LNCaP clone FGC (cell line): ENCODE measurements at places on chromosomes 11 and 22.

DNA sequence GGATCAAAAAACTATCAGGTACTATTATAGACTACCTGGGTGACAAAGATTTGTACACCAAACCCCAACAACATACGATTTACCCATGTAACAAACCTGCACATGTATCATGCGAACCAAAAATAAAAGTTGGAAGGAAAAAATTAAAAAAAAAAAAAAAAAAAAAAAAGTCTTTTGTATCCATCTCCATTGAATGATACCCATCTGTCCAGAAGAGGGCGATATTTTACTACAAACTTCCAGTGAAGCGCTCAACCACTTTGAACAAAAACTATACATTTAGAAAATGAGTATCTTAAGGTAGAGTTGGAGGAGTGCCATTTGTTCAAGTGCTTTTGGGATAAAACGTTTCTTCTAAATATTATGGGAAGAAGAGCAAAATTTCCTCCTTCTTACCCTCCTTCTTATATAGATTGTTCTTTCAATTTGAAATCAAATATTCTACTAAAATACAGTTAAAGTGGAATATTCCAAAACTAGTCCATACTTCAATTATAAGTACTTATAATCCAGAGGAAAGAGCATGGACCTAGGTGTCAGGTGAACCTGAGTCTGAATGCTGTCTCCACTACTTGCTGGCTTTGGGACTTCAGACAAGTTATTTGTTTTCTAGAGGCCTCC is 23.3 kb downstream of the ARL14EP start:
- peak; percentile 40 for DNase-seq

GRCh38 chr11:133127741-133128140 is 404.6 kb downstream of the OPCML start:
- no peak for DNase-seq

- no peak for DNase-seq
These were observed 71.0 kb downstream of the SYN3 start for GRCh38 chr22:32987081-32987631.

DNA sequence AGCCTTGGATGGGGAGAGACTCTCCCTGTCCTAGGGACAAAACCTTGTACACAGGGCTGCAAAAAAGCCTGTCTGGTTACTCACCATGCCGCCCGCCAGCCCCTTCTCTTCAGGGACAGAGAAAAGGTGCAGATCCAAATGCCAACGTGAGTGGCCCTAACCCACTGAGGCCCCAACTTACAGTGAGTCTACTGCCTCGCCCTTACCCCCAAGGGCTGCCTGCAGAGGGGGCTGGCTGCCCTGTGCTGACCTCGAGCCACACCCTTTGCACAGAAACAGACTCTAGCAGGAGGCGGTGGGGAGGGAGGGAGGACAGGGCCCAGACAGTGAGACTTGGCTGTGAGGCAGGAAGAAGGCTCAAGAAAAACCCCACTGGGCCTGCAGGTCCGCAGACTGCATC is 13.6 kb upstream of the CHST1 start:
- DNase-seq: no peak

- no peak for DNase-seq
These were observed 564 bp upstream of the ANO1 start for GRCh38 chr11:70077411-70078094.

DNA sequence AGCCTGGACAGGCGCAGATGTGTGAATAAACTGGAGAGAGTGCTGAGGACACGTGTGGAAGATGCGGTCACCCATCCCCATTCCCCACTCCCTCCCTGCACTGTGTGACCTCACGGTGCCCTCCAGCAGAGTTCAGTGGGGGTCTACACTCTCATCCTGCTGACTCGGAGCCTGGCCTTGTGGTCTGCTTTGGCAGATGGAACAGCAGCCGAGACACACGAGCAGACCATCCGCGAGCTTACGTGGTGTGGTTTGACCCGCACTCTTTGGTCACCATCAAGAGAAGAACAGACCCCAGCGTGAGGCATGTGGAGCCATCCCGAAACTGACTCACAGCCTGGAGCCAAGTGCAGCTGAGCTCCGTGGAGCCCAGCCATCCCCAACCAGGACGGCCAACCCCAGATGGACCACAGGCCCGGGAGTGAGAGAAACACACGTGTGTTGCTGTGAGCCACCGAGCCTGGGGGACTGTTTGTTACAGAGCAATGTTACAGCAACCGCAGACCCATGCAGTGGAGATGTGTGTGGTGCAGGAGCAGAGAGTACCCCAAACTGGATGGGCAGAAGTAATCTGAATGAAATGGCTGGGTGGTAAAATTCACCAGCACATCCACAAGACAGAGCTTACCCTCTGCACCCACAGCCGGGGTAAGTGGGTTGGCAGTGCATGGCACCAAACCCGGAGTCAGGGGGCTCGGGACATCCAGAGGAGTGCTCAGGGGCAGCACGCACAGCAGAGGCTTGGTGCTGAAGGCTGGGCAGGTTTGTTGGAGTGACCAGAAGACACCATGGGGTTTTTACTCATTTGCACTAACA is 90.7 kb downstream of the RTL6 start:
- DNase-seq: no peak

GRCh38 chr22:43630451-43630850 is 181.7 kb downstream of the EFCAB6 start:
- DNase-seq: no peak

DNA sequence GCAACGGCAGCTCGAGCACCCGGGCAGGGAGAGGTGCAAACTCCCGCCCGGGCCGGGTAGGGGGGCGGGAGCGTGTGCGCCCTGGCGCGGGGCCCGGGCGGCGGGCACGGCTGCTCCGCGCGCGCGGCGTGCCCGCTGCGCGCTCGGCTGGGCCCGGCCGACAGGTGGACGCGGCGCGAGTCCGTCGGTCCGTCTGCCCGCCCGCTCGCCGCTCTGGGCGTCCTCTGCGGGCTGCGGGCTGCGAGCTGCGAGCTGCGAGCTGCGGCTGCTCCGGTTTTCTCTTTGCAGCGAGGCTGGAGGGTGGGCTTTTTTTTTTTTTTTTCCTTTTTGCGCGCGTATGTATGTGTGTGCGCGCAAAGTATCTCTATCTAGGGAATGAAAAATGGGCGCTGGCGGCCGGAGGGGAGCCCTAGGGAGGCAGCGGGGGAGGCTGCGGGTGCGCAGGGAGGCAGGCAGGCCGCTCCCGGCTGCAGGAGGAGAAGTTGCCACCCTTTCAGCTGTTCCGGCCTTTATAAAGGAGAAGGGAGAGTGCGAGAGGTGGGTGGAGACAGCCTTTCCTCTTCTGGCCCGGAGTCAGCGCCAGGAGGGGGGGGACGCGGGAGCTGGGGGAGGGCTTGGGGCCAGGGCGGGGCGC is at the start of gene PDGFB:
TSS of gene PDGFB (minus strand) at position 487 of the 634 bp plus-strand sequence. CDS start 1,019 bp downstream, outside the sequence.
- no peak for DNase-seq

GRCh38 chr11:117481885-117482284 is 154.2 kb downstream of the CEP164 start:
- no peak for DNase-seq

- no peak for DNase-seq
These were observed 122.6 kb upstream of the SERPIND1 start for GRCh38 chr22:20651286-20651685.

DNA sequence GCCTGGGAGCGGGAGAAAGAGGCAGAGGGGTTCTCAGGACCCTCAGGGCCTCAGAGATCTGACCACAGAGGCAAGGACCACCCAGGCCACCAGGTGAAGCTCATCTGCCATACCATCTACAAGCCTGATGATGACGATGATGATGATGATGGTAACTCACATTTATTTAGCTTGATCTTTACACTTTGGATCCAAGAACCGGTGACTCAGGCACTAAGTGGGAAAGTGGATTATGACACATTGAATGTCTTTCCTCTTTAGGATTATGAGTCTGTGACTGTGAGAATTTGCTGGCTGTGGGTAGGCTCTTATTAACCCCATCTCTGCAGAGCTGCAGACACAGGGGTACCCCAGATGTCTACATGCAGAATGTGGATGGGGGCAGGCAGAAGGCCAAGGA is 110.3 kb downstream of the DSCAML1 start:
- DNase-seq: no peak

- DNase-seq: no peak
These were observed 3.8 kb upstream of the TTLL8 start for GRCh38 chr22:50061824-50062355.

DNA sequence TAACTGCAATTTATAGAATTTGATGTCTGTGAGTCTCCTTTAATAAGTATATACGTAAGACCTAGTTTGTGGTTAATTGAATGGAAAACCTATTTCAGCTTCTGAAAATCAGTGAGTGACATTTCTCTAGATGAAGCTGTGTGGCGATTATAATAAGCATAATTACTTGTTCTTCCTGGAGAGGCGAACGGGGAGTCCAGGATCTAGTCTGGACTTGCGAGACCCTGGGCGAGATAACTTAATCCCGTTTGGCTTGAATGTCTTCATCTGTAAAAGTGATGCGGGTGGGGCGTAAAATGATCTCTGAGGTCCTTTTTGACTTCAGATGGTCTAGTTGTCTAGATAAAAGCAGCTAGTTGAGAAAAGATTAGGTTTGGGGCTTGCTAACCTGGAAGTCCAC is 1.1 kb downstream of the PRRG4 start:
- no peak for DNase-seq

DNA sequence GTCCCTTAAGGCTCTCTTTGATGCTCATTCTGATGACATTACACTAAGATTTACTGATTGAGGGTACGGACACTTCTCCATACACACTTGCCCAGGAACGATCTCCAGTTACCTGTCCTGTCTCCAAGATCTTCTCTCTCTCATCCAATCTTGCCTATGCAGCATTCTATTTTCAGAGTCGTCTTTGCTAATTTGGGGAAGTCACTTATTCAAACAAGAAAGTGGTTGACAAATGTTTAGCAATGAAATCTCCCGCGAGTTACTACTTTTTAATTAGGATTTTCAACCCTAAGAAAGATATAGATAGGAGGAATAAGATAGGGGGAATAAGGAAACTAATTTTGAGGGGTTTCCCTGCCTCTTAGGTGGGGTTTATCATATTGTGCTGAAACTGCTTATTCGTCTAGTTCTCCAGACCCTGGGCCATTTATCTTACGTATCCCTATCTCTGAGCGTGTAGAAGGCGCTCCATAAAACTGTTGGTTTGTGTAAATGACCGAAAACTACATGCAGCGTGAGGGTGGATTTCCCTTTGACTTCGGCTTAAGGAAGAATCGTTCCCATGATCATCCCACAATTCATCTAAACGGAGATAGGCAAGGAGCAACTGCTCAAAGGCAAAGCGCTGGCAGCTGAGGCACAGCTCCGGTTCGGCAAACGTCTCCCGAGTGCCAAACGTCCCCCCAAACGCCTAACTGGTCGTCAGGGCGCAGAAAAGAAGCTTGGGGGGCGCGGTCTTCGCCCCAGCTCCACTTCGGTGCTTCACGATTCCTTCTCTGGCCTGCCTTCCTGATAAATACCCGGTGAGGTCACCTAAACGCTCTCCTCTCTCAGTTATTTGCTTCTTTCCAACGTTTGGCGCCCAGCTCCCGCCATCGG is 804 bp downstream of the APIP start:
- DNase-seq: no peak

DNA sequence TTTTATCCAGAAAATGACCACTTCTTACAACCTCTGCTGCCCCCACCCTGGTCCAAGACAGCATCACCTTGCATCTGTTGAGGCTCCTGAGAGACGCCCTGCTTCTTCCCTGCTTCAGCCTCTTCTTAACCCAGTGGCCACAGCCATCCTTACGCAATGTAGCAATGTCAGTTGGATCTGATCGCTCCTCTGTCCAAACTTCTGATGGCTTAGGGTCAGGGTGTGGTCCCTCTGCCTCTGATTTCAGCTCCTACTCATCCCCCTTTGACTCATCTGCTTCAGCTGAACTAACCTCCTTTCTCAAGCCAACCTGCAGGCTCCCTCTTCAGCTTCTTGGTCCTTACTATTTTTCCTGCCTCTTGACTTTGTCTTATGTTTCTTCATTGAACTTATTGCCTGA is 280.8 kb downstream of the KIRREL3 start:
- DNase-seq: no peak

DNA sequence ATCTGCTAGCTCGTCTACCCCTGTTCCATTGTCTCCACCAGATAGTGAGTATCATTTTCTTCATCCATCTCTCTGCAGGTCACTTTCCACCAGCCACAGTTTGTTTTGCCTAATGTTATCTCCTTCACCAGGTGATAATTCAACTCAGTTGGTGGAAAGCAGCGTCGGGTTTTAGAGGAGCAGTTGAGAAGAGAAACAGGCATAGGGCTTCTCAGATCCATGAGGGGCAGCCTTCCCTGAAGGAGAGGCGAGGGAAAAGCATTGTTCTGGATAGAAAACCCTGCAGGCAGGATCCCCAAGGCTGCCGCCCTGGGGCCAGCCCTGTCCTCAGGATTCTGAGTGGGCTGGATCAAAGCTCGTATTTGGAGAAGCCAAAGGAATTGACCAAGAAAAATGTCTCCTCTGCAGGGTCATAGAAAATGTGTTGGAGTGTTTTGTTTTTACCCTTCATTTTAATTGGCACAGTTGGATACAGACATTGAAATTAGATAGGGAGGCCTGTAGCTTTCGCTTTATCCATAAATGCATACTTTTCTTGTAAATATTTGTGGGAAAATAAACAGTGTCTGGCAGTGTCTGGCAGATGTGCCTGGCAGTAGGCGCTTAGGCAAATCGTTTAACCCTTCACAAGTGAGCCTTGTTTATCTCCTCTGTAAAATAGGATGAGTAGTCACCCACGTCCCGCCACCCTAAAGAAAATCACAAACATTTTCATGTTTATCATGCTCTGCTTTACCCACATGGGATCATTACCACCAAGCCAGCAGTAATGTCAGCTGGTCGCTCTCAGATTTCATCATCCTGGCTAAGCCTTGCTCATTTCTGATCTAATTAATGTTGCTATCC is 73.4 kb upstream of the TTC12 start:
- DNase-seq: no peak

- no peak for DNase-seq
These were observed 56.9 kb upstream of the ARFGAP3 start for GRCh38 chr22:42913874-42914510.

DNA sequence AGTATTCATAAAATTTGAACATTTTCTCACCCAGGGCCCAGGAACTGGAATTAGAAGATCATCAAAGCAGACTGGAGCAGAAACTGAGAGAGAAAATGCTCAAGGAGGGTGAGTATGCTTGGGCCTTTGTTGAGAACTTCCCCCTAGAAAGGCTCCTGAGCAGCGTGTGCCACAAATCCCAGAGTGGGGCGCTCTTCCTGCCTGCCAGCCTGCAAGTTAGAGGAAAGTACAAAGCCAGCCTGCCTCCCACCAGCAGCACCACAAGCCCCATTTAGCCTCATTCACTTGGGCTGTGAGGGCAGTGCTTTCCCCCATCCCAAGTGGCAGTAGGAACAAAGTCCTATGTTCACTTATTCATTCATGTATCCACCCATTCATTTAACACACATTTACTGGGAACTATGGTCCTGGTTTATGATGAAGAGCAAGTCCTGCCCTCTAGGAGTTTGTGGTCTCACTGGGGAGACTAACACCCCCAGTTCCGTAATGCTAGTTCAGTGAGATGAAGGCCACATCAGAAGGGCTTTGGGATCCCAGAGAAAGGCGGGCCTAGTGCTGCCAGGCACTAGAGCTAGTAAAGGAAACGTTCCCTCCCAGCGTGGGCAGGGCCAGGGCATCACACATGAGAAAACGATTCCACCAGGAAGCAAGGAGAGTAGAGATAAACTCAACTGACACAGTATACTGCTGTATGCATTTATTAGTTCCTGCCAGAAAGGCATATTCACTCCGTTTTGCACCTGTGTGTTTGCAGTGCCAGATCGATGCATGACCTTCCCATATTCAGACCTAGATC is 22.4 kb upstream of the PARVA start:
- no peak for DNase-seq

- no peak for DNase-seq
These were observed 90.9 kb upstream of the TP53I11 start for GRCh38 chr11:45041596-45041995.
